T follicular helper cell (primary cell): ENCODE measurements at places on chromosomes 2 and 18.

- DNase-seq, result no peak
Measured at GRCh38 chr2:86035376-86035882, 70.3 kb downstream of the POLR1A start.

DNA sequence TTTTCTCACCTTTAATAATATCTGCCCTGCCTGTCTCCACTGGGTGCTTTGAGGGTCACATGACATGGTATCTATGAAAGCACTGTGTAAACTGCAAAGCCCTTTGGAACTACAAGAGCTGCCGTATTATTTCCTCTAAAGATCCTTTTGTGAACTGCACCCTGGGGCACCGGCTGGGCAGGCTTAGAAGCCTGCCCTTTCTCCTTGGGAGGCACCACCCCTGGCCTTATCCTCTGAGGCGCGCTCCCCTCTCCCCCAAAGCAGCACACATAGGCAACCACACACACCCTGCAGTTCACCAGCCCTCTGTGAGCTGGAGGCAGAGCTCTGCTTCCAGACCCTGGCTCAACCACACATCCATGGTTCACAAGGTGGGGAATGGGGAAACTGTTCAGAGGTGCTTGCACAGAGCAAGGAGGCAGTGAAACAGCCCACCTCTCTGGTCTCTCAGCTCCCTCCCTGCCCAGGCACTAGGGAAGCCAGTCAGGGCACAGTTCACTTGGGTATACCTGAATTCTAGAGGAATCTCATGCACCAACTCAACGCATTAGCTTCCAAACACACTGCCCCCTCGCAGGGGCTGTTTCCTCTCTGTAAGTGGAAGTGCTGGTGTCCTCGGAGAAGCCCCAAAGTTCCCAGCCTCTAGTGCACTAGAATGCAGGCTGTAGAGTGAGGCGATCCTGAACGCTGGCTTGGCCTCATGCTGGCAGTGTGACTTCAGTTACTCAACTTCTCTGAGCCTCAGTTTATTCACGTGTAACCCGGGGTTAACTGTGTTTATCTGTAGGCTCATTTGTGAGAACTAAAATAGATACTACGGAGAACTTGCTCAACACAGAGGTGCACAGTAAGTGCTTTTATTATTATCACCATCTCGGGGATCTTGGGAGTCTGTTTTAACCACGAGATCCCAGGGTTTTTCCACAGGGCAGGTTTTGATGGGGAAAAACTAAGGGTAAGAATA, 11.0 kb downstream of the SIGLEC15 start:
- DNase-seq, result no peak

GRCh38 chr2:170455617-170456426, 259.3 kb upstream of the SP5 start:
- no peak for DNase-seq

DNA sequence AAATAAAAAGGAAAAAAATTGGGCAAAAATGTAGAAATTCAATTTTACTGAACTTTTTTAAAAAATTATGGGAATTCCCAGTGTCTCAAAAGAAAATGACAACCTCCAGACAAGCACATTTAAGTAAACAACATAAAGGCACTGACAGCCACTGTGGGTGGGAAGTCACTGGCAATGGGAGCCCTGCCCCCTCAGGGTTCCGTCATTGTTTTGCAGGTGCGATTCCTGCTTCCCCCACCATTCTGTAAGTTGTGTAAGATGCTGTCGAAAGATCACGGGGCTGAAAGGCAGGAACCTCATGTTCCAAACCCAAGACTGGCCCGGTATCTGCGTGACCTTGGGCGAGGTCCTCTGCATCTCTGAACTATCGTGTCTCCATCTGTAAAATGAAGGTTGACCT, 15.8 kb upstream of the ASPRV1 start:
- DNase-seq, result no peak

- no peak for DNase-seq
Measured at GRCh38 chr2:103164748-103165147, 402.9 kb downstream of the TMEM182 start.

DNA sequence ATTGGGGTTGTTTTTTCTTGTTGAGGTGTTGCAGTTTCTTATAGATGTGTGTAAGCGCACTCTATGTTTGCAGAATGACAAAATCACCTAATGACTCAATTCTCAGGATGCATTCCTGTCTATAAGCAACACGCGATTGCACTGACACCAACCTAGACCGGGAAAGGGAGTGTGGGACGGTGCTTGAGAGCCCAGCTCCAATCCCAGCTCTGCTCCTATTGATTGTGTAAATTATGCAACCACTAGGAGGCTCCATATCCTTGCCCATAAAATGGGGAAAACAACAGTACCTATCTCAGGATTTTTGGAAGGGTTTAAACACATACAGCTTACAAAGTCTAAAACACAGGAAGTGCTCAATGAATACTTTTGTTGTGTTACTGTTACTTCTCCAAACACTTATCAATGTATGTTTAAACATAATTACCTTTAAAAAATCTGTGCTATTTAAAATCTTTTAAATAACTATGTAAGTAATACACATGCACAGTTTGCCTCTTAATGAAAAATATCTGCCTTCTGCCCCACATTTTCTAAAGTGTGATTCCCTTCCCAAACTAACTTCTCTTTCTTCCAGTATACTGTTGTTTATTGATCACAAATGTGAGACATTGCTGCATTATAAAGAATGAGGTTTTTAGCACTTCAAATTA, 132.5 kb downstream of the SPHKAP start:
- DNase-seq, result no peak

DNA sequence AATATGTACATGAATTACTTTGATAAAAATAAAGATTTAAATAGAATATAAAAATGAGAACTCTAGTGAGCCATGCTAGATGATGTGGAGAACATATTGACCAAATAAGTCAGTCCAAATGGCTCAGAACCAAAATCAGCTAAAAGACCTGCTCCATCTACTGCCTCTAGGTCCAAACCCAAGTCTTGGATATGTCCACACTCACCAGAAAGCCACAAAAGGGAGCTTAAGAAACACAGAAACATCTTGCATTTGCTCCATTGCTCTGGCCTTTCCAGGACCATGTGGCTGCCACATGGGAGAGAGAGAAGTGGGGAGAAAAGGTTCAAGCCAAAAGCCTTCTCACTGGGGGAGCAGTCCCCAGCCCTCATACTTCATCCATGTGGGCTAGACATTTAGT, 272.5 kb downstream of the DYSF start:
- DNase-seq, result no peak

DNA sequence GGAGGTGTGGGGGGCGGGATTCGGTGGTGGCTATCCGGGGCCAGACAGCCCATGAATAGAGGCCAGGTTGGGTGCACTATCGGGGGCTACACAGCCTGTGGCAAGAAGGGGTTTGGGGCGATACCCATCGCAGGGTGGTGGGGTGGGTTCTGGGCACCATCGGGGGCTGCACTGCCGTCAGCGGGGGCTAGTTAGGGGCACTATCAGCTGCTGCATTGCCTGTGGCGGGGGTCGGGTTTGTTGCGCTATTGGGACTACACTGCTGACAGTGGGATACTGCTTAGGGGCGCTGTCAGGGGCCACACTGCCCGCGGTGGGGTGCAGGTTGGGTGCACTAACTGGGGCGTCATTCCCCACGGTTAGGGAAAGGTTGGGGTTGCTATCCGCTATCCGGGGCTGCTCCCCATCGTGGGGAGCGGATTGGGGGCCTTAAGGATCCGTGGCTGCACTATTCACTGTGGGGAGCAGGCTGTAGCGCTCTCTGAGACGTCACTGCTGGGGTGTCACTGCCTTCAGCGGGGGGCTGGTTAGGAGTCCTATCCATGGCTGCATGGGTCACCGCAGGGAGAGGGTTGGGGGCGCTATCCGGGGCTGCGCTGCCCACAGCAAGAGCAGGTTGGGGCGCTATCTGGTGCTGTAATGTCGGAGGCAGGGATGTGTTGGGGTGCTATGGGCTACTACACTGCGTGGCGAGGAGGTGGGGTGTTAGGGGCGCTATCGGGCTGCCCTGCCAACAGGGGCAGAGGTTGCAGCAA, 76.5 kb upstream of the SLC35G4 start:
- DNase-seq, result no peak

DNA sequence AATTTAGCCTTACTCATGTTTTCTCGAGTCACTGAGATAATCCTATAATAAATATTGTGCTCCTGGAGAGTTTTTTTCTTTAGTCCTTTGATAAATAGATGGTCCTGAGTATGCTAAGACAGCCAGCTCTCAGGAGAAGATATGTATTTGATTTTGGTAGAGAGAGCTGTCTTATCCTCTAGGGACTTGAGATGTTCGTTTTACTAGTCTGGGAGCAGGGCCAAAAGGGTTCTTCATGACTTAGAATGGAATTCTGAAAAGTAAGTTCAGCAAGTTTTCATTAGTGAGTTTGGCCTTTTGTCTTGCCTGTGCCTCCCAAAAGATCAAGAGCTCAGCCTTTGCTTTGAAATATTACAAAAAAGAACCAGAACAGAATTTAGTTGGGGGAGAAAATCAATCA, 246.7 kb downstream of the BABAM2 start:
- no peak for DNase-seq

DNA sequence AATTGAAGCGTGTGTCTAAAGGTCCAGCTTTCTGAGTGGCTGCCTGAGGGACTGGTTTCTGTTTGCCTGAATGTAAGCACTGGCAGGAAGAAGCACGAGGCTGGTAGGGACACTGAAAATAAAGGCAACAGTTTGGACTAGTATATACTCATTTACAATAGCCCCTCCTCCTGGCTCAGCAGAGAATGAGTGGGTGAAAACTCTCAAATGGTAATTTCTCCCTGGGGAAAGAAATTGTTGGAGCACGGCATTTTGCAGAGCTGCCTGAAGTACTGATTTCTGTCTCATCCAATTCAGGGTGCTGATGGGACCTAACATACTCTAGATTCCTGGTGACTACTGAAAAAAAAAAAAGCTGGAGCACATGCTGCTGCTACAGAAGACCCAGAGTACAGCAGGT, 17.3 kb upstream of the SPP2 start:
- DNase-seq, result no peak

DNA sequence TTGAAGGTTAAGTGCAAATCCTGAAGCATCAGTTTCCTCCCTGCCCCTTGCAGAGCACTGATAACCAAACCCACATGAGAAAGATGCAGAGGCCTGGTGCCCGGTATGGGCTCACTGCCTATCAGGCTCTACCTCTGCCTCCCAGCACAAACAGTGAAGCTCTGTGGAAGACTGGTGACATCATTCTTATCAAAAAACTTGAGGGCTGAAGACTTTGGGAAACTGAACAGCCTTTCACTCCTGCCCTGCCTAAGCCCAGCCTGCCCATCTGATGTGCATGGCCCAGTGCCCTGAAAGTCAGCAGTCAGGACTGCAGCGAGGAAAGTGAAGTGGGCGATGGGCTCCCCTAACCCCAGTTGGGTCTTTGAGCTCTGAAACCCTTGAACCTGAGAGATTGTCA, 174.8 kb upstream of the ARL4C start:
- DNase-seq, result no peak

DNA sequence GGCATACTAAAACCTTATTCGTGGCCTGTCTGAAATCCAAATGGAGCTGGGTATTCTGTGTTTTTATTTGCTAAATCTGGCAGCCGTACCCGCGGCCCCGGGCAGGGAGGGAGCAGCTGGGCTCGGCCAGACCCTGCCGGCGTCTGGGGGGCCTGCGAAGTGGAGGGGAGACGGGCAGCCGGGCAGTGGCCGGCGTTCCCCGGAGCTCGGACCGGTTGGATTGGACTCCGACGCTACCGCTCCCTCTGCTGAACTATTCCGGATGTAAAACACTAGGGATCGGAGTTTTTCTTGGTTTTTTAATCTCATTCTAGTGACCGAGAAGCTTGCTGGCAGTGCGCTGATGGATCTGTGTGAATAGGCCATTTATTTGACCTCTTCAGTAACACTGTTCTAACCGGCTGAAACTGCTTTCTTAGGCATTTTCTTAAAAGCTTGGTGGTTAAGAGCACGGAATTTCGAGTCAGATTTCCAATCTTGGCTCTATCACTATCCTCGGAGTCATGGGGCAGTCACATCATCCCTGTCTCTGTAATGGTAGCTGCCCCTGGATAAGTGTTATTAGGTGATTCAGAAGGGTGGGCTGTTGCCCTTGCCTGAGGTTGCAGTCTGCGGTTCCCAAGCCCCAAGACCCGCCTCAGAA, 694 bp downstream of the UNC50 start:
- DNase-seq, result no peak

DNA sequence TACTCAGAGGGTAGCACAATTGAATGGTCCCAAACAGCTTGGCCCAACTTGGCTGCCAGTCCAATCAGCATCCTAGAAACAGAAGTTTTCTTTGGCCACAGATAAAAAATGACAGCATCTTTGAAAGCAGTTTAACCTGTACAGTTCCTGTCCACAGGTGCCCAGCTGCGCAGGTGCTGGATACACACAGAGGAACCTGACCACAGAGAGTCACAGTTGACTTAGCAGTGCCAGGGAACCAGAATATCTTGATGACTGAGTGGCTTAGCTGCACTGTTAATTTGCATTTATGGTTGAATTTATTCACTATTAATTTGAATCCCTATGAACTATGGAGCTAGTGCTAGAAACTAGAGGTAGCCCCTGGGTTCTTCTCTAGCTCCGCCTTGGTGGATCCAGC, 93.7 kb downstream of the TPGS2 start:
- DNase-seq, result no peak

DNA sequence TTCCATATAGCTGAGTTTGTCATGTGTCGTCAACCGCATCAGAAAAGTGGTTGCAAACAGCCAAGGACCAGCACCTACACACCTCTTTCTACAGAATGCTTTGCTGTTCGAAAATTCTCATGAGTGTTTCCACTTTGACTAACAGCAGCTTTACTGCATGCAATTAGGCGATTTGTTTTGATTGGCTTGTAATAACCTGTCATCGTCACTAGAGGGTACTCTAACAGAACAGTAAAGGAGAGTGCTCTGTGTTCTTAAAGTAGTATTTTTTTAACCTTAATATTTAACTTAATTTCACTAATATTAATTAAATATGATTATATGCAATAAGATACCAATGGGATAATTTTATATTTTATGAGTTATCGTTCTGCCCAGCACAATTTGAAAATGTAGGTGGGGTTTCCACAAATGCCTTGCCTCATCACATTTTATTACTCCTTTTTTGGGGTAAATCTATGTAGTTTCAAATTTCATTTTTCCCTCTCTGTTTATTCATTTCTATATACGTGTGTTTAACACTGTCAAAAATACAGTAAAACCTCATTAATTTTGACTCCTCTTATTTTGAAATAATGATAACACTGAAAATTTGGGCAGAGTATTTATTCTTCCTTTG, 502.2 kb downstream of the NRXN1 start:
- no peak for DNase-seq

DNA sequence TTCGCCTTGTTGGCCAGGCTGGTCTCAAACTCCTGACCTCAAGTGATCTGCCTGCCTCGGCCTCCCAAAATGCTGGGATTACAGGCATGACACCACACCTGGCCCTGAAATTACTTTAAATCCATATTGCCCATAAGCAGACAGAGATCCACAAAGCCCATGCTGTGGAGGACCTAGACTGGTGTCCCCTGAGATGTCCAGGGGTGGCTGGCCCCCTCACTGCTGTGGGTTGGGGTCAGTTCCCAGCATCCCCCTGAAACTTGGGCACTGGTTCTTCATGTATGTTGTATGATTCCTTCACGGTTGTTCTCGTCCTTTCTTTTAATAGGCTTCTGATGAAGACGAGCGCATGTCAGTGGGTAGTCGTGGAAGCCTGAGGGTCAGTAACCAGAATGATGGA, 78.1 kb upstream of the RBM44 start:
- no peak for DNase-seq
